ENCODE measurements at places on chromosomes 6 and 20. TPM values are rescaled to one million over a fixed set of nuclear protein-coding genes. Genes with fewer than 3 reads are reported as not detected.

GRCh38 chr20:55678126-55678525 lies 327.2 kb downstream of the CBLN4 start:
- no peak for DNase-seq

GRCh38 chr6:30945281-30945680 lies 4.5 kb downstream of the MUCL3 start:
- no peak for DNase-seq

GRCh38 chr20:1033751-1034414 lies 31.8 kb upstream of the RSPO4 start:
- no peak for DNase-seq

DNA sequence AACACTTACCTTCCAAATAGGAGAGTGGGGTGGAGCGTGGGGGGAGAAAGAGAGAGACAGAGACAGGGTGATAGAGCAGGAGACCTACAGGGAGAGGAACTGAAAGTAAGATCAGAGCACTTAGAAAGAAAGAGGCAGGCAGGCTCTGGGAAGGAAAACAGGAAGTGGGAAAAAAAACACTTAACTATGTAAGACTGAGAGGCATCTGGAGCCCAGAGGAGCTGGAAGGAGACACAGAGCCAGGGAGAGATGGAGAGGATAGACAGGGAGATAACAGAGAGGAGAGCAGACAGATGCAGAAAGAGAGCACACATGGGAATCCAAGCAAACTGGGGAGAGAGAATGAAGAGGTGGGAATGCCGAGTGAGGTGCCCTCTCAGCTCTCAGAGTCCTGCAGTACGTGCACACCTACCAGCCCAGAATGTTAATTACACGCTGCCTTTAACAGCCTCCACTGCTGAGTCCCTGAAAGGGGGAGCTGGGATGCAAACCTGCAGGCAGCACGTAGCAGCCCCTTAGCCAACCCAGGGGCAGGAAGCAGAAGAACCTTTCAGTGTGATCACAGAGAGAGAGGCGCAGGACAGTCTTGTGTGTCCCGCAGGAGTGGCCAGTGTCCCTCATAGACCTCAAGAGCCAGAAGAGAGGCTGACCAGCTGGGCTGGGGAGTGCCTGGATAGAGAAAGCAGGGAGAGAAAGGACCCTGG lies 132.7 kb upstream of the LRFN2 start:
- no peak for DNase-seq

- no peak for DNase-seq
Observed at GRCh38 chr6:170284126-170284773, 6.6 kb downstream of the DLL1 start.

- peak; percentile 81 for DNase-seq
Observed at GRCh38 chr20:63434599-63435378, 37.7 kb downstream of the KCNQ2 start.

- no peak for DNase-seq
Observed at GRCh38 chr20:42024653-42025052, 406.5 kb upstream of the CHD6 start.

GRCh38 chr6:96704713-96705112 lies 132.6 kb downstream of the GPR63 start:
- DNase-seq, result no peak

MTFR2 gene
- total RNA-seq, result 23.9 TPM

SRMS gene
- not detected for total RNA-seq

TNFRSF6B gene
- not detected for total RNA-seq

SYCP2 gene
- total RNA-seq, result 7.6 TPM

GRCh38 chr20:33437141-33437911 lies 6.2 kb downstream of the SNTA1 start:
- no peak for DNase-seq

SNPH gene
- total RNA-seq, result 8.4 TPM

DNA sequence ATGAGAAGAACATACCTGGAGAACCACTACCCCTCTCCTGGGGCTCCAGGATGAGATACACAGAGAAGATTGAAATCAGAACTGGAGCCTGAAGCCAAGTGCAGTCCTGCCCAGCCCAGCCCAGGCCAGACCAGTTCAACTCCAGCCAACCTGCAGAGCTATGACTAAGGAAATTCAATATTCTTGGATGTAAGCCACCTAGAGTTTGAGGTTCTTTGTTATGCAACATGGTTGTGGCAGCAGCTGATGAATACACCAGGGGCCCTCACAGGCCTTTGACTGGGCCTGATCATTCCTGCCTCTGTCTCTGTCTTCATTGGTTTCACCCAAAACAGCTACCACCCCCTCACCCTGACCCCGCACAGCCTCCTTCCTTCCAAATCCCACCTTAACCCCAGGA lies 167.8 kb downstream of the LRFN2 start:
- no peak for DNase-seq

- DNase-seq, result no peak
Observed at GRCh38 chr6:129606664-129607063, 103.3 kb downstream of the ARHGAP18 start.

DNA sequence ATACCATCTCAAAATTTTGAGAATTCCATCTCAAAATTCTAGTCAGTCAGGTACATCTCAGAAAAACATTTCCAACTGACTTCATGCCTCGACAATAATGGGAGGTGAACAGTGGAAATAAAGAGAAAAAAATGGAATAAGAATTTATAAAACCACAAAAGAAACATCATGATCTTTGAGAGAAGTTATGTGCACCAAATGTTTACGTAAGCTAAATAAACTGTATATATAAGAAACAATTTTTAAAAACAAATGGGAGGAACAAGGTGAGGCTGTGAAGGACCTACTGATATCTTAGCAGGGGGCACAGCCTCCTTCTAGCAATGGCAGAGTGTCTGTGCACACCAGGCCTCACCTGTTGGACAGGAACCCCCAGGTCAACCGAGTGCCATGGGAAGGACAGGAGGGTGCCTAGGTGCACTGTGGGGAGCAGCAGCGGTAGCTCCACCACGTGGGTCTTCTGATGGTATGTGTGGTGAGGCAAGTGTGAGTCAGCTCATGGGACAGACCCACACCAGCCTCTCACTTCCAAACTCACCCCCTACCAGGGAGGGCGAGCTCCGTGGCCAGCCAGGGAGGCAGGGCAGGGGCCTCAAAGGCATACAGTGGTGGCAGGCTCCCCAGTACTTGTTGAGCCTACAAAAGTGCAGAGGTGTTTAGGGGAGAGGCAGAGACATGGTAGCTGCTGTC lies 23.2 kb downstream of the DIDO1 start:
- no peak for DNase-seq

EDN3 gene
- total RNA-seq, result 0.10 TPM

DNA sequence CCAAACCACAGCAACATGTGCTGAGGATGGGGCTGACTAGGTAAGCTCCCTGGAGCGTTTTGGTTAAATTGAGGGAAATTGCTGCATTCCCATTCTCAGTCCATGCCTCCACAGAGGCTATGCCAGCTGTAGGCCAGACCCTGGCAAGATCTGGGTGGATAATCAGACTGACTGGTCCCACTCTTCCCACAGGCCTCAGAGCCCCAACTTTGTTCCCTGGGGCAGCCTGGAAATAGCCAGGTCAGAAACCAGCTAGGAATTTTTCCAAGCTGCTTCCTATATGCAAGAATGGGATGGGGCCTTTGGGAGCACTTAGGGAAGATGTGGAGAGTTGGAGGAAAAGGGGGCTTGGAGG lies 1.5 kb upstream of the VEGFA start:
- DNase-seq, result no peak

TP53TG5 gene
- not detected for total RNA-seq

DNA sequence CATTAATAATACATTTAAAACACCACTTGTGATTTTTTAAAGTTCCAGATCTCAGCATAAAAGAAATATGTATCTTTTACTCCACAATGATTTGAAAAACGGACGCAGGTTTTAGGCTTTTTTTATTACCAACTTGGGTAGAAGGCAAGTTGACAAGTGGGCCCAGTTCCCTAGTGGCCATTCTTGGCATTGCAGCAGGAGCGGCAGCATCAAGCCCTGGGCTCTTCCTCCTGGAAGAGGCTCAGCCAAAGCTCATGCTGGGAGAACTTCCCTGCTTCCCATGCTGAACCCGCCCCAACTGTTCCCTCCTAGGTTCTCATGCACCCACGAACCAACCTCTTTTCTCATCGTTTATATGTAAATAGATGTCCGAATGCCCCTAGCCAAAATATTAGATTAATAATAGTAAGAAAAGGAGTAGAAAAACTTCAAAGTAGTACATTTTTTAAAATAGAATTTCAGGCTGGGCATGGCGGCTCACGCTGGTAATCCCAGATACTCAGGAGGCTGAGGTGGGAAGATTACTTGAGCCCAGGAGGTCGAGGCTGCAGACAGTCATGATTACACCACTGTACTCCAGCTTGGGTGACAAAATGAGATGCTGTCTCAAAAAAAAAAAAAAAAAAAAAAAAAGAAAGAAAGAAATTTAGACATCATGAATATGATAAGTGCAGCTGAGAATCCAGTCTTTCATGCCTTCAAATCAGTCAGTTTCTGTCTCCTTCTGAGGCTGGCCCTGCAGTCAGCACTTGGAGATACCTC lies 18.2 kb upstream of the MYB start:
- DNase-seq, result peak; percentile 33

GRCh38 chr20:52270001-52270606 lies 78.5 kb upstream of the ZFP64 start:
- DNase-seq, result no peak

- DNase-seq, result no peak
Observed at GRCh38 chr20:31816221-31816620, 2.9 kb upstream of the MYLK2 start.

DNA sequence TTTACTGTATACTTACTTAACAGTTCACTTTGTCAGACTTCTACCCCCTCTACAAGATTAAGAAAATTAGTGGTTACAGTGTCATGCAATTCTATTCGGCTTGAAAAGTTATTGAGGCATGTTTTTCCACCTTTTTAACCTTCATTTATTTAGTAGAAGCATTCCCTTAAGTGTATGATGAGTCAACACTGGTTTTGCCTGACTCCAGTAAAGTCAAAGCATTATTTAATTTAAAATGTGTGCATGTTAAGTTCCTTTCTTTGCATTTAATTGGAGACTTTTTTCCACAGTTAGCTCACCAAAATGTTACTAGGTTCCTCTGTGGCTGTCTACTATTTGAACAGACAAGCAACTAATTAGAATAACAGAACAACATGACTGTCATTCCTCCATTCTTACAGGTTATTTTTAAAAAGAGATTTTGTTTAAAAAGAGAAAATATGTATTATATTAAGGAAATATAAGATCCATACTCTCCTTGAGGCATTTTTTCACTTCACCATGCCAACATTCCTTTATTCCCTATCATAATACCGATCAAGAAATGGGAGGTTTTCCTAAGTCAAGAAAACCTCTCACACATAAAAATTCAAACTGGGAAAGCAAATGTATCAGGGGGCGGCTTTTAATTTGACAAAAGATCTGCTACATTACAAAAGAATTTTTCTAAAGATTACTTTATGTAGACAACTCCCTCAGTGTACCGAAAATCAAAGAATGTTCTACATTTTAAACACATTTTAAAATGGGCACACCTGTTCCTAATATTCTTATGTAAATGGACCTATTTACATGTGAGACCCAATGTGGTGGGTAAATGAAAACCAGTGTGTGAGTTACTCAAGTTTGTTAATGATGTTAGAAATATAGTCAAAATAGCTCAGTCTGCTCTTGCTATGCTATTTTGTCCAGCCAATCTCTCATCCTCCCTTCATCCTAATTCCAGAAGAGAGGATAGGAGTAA lies 361.2 kb downstream of the UTRN start:
- no peak for DNase-seq

DNA sequence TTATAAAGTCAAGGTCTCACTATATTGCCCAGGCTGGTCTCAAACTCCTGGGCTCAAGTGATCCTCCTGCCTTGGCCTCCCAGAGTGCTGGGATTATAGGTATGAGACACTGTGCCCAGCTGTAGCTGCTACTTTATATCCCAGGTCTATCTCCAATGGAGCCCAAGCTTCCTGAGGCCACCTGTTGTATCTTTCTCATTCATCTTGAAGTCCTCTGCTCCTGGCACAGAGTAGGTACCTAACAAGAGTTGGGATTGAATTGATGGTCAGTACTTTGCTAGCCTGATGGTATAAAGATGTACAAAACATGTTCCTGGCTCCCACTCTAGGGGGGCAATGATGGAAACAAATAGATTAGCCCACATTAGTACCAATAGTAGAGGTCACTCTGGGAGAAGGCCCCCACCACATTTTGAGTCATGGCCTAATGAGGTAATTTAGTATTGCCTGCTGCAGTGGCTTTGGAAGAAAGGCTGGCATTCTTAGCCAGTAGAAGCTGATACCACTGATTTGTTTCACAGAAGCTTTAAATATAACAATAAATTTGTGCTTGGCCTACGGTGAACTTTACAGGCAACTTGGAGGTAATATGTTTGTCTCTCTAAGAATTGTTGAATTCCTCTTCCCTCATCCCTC lies 5.4 kb downstream of the PTPN1 start:
- DNase-seq, result no peak

GRCh38 chr20:24049081-24049480 lies 60.5 kb upstream of the GGTLC1 start:
- no peak for DNase-seq

DNA sequence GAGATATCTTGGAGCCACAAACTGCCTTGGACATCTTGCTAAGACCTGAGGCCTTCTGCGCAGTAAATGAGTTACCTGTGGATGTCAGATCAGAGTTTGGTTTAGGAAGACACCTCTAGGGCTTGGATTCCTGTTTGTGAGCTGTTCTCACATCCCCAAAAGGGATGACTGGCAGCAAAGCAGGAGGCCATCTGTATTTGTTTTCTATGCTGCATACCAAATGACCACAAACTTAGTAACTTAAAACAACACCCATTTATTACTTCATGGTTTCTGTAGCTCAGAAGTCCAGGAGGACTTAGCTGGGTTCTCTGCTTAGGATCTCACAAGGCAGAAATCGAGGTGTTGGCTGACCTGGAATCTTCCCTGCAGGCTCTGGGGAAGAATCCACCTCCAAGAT lies 116.7 kb downstream of the UNC5CL start:
- no peak for DNase-seq

GRCh38 chr6:31585491-31585890 lies 586 bp upstream of the LST1 start:
- peak; percentile 65 for DNase-seq

DNA sequence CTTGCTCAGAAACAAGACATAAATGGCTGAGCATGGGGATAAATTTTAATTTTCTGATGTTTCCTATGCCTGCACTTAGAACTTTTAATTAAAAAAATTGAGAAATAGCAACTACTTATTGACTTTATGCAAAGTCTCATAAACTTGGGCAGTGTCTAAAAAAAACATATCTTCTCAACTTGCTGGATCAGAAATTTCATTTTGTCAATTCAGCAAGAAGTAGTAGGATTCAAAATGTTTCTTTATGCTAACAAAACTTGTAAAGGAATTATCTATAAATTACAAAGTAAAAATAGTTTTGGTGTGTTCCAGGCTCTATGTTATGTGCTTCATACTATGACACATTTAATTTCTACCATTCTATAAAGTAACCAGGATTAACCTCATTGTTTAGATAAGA lies 562.2 kb upstream of the IMPG1 start:
- DNase-seq, result no peak

BACH2 gene
- 59.4 TPM for total RNA-seq

DNA sequence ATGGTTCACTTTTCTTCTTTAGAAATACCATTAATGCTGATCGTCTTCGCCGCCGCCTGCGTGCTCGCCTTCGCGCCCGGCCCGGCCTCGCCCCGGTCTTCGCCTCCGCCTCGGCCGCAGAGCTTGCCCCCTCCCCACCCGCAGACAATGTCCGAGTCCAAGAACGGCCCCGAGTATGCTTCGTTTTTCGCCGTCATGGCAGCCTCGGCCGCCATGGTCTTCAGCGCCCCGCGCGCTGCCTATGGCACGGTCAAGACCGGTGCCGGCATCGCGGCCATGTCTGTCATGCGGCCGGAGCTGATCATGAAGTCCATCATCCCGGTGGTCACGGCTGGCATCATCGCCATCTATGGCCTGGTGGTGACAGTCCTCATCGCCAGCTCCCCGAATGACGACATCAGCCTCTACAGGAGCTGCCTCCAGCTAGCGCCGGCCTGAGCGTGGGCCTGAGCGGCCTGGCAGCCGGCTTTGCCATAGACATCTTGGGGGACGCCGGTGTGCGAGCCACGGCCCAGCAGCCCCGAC lies 4.8 kb upstream of the PRPH2 start:
- DNase-seq, result no peak
